SW 1271 (cell line): ENCODE measurements at places on chromosomes 16 and 17.

GRCh38 chr17:29292071-29292991 is 1.6 kb downstream of the NUFIP2 start:
- DNase-seq = peak; percentile 38

GRCh38 chr17:32020943-32021614 is 13.9 kb downstream of the LRRC37B start:
- DNase-seq = no peak

DNA sequence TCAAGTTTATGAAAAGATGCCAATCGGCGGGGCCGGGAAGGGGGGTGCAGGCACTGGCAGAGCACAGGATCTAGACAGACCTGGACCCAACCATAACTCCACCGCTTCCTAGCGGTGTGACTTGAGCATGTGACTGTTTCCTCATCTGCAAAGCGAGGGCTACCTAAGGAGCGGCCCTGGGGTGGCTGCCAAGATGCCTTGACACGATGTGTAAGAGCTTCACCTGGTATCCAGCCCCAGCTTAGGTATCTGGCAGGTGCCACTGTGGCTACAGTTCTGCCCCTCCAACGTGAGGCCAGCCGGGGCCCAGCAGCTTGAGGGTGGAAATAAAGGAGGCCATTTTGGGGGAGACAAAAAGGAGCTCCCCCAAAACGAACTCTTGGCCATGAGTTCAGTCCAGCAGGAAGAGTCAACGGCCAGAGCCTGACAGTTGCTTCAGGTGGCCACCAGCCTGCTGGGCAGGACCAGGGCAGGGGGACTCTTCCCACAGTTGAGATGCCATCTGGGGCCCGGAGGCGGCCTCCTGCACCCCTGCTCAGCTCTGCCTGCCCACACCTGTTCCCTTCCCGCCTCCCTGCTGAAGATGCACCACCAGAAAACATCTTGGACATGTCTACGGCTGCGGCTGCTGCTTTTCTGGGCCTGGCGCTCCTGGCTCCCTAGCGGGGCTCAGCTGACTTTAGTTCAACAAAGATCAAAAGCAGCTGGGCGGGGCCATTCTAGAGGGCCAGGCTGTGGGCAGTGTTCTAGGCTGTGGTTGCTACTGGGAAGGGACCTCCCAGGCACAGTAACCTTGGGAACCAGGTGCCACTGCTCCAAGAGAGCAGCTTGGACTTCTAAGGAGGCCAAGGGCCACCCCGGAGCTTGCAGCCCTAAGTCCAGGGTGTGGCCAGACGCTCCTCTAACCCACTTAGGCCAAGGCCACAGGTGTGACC is 3.4 kb upstream of the MTSS2 start:
- no peak for DNase-seq

- no peak for DNase-seq
Measured at GRCh38 chr17:34673995-34674890, 94.9 kb downstream of the TMEM132E start.

DNA sequence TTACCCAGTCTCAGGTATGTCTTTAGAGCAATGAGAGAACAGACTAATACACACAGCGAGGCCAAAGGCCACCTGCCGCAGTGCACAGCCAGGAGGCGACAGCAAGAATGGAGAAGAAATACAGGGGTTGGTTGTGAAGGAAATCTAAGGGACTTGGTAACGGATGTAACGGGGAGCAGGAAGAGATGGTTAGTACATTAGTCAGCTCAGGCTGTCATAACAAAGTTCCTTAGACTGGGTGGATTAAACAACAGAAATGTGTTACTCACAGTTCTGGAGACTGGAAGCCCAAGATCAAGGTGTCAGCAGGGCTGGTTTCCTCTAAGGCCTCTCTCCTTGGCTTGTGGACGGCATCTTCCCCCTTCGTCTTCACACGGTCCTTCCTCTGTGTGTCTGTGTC is 47.1 kb downstream of the TVP23C start:
- peak; percentile 65 for DNase-seq

- no peak for DNase-seq
Measured at GRCh38 chr17:49190932-49191331, 19.4 kb downstream of the GNGT2 start.

DNA sequence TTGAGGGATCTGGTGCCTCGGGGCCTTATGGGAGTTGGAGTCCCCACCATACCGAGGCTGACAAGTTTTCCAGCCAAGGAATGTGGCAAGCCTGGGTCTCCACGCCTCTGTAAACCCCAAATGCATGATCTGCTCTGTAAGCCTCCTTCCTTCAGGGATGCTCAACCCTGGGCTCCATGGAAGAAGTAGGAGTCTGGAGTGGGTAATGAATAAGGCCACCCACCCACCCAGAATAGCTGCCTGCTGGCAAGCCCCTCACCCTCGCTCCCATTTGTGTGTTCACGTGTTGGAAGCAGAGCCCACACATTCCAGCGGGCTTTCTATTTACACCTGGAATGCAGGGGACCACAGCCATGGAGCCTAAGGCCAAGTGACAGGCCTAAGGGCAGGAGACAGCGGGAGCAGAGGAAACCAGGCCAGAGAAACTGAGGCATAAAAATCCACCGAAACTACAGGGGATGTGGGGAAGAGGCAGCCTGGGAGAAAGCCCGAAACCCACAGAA is 4.4 kb downstream of the DLG4 start:
- no peak for DNase-seq

GRCh38 chr16:1277617-1278282 is 21.9 kb downstream of the TPSD1 start:
- no peak for DNase-seq

- no peak for DNase-seq
Measured at GRCh38 chr16:4937782-4938682, 1.1 kb upstream of the PPL start.
